DND-41 (cell line): ENCODE measurements at places on chromosomes 11 and 22.

DNA sequence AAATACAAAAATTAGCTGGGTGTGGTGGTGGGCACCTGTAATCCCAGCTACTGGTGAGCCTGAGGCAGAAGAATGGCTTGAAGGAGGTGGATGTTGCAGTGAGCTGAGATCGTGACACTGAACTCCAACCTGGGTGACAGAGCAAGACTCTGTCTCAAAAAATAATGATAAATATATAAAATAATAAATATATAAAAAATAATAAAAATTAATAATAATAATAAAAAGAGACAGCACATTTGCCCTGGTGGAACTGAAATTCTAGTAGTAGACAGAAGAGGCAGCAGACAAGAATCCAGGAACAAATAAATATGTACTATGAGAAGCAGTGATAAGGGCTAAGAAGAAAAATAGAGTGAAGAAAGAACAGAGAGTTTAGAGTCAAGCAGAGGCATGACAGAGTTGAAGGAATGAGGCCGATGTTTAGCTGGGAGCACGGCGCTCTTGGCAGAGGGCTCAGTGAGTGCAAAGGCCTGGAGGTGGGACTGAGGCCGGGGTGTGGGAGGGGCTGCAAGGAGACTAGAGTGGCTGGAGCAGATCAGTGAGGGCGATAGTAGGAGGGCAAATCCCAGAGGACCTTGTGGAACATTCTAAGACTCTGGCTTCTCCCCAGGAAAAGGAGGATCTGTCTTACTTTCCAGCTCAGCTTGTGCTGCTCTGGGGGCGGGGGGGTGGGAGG lies 410.3 kb downstream of the MN1 start:
- no peak for DNase-seq
- peaks cover 15% of the 10 kb centered on the region for H3K27me3 ChIP-seq
- no peak overlapping the region for H3K27ac ChIP-seq
- no peak overlapping the region for H3K4me3 ChIP-seq
- H3K36me3 ChIP-seq: no peaks in the 10 kb centered on the region

GRCh38 chr22:29765905-29766631 lies 739 bp downstream of the ZMAT5 start:
- no peaks in the 10 kb centered on the region for H3K27me3 ChIP-seq
- H3K27ac ChIP-seq: peak overlapping the region; percentile 93
- DNase-seq: peak; percentile 46
- H3K36me3 ChIP-seq: peaks cover 20% of the 10 kb centered on the region

DNA sequence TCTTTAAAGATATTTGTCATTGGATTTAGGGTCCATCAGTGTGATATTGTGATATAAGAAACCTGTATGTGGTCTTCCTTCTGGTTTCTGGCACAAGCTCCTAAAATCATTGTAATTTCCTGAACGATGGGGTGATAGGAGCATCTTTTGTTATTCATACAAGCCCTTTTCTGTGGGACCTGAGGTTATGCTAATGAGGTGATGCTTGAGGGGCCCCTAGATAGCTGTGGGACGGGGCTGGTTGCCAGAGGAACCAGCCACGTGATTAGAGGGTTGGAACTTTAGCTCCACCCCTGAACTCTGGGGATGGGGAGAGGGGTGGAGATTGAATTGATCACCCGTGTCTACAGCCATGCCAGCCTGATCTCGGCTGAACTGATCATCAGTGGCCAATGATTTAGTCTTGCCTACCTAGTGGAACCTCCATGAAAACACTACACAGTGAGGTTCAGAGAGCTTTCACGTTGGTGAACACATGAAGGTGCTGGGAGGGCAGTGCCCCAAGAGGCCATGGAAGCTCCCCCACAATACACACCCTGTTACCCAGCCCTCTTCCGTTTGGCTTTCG lies 62.8 kb downstream of the BCR start:
- peak; percentile 44 for DNase-seq
- no peak overlapping the region for H3K4me3 ChIP-seq
- no peaks in the 10 kb centered on the region for H3K36me3 ChIP-seq
- H3K27ac ChIP-seq: no peak overlapping the region
- H3K27me3 ChIP-seq: no peaks in the 10 kb centered on the region
- peaks cover 5% of the 10 kb centered on the region; the same call in 1 of the 2 replicates for H3K4me1 ChIP-seq

DNA sequence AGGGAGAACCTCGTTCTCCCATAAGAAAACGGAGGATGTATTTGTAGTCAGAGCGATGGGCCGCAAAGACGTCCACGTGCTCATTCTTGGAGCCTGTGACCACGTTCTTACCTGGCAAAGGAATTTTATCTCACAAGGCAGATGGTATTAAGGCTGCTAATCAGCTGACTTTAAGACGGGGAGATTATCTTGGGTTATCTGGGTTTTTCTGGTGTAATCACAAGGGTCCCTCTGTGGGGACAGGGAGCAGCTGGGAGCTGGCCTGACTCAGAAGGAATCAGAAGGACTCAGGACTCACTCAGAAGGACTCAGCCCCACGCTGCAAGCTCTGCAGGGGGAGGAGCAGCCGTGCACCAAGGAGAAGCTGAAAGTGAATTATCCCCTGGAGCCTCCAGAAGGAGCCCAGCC lies 7.5 kb upstream of the SIGIRR start:
- no peak overlapping the region for H3K27ac ChIP-seq
- no peak for DNase-seq
- no peaks in the 10 kb centered on the region for H3K36me3 ChIP-seq
- no peaks in the 10 kb centered on the region for H3K27me3 ChIP-seq
- H3K4me1 ChIP-seq: peaks cover under 1% of the 10 kb centered on the region; the same call in 1 of the 2 replicates
- no peak overlapping the region for H3K4me3 ChIP-seq

DNA sequence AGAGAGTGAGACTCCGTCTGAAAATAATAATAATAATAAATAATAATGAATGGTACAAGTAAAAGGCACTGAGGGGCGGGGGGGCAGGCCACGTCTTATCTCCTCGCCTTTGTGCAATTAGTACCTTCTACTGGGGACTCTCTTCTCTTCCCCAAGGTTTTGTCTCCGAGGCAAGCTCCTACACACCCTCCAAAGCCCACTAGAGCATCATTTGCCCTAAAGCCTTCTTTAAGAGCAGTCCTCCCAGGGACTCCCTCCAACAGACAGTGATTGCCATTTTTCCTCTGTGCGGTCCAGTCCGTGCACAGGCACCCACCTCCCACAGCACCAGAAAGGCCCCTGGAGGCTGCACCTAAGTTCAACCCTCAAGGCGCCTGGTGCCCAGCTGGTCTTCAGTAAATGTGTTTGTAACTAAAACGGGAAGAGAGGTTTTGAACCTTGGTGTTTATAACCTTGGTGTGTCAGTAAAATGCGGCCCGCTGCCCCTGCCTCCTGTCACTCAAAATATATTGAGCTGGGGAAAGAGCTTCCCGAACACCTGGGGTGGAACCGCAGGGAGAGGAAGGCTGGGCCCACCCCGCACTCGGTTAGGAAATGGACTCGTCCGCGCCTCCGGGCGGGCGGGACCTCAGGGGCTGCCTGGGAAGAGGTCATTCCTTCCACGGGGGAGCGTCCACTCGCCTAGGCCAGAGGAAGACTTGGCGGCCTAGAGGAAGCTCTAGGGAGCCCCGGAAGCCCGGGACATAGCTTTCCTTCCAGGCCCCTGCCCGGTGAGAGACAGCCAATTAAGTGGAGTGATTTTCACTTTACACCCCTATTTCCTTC lies 4.7 kb upstream of the KDELR3 start:
- peaks cover 14% of the 10 kb centered on the region for H3K4me1 ChIP-seq
- no peaks in the 10 kb centered on the region for H3K36me3 ChIP-seq
- H3K27ac ChIP-seq: no peak overlapping the region
- H3K27me3 ChIP-seq: peaks cover 63% of the 10 kb centered on the region
- H3K4me3 ChIP-seq: no peak overlapping the region

- H3K4me1 ChIP-seq: no peaks in the 10 kb centered on the region
- H3K27me3 ChIP-seq: no peaks in the 10 kb centered on the region
- no peak for DNase-seq
- no peak overlapping the region for H3K4me3 ChIP-seq
Measured at GRCh38 chr22:20062766-20063083, 17.3 kb upstream of the DGCR8 start.

- no peak overlapping the region for H3K27ac ChIP-seq
- H3K4me3 ChIP-seq: no peak overlapping the region
Measured at GRCh38 chr11:72788241-72788640, 5.6 kb downstream of the STARD10 start.

- no peaks in the 10 kb centered on the region for H3K4me1 ChIP-seq
- no peaks in the 10 kb centered on the region for H3K36me3 ChIP-seq
- no peaks in the 10 kb centered on the region for H3K27me3 ChIP-seq
- H3K27ac ChIP-seq: no peak overlapping the region
- DNase-seq: no peak
Measured at GRCh38 chr11:15673408-15673831, 558.7 kb downstream of the INSC start.

GRCh38 chr11:48032721-48033120 lies 52.4 kb downstream of the PTPRJ start:
- no peak overlapping the region for H3K4me3 ChIP-seq
- H3K27me3 ChIP-seq: no peaks in the 10 kb centered on the region
- no peak for DNase-seq
- H3K4me1 ChIP-seq: peaks cover 18% of the 10 kb centered on the region
- H3K27ac ChIP-seq: no peak overlapping the region
- H3K36me3 ChIP-seq: no peaks in the 10 kb centered on the region

- DNase-seq: no peak
- no peaks in the 10 kb centered on the region for H3K4me1 ChIP-seq
- H3K4me3 ChIP-seq: no peak overlapping the region
- no peaks in the 10 kb centered on the region for H3K36me3 ChIP-seq
- H3K27ac ChIP-seq: no peak overlapping the region
- H3K27me3 ChIP-seq: peaks cover 7% of the 10 kb centered on the region
Measured at GRCh38 chr11:7275133-7275532, 23.4 kb downstream of the SYT9 start.

DNA sequence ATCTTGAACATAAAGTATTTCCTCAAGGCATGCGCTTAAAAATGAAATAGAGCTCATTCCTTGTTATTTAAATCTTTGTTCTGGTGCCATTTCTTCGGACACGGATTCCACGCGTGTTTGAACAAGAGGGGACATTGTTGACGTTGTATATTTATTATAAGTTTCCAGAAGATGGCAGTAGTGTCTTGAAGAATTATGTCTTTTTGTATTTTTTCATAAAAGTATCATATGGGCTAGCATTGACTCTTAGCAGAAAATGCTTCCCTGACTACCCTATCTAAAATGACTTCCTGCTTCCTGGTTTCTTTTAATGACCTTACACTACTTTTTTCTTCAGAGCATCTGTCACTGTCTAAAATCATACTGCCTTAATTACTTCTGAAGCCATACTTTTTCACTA lies 20.4 kb downstream of the BIRC2 start:
- H3K27me3 ChIP-seq: no peaks in the 10 kb centered on the region
- no peak overlapping the region for H3K4me3 ChIP-seq
- H3K4me1 ChIP-seq: peaks cover 9% of the 10 kb centered on the region
- H3K36me3 ChIP-seq: peaks cover 49% of the 10 kb centered on the region
- no peak overlapping the region for H3K27ac ChIP-seq

DNA sequence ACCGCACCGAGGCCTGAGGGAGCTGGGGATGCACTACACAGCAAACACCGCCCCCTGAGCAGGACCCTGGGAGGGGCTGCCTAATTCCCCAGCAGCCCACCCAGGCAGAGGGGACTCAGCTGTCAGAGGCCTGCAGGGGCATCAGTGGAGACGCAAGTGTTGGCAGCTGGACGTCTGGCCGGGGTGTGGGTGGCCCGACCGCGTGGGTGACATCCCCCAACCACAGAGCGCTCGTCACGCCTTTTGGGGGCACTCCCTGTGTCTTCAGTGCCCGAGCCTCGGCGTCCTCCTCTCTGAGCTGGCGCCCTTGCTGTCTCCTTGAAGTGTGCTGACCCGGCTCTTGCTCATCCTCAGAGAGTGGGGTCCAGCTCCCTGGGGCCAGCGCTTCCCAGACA lies 150.2 kb downstream of the BRD1 start:
- no peaks in the 10 kb centered on the region for H3K36me3 ChIP-seq
- H3K27me3 ChIP-seq: peaks cover 13% of the 10 kb centered on the region
- H3K4me1 ChIP-seq: no peaks in the 10 kb centered on the region
- no peak overlapping the region for H3K27ac ChIP-seq
- H3K4me3 ChIP-seq: no peak overlapping the region
- DNase-seq: no peak

DNA sequence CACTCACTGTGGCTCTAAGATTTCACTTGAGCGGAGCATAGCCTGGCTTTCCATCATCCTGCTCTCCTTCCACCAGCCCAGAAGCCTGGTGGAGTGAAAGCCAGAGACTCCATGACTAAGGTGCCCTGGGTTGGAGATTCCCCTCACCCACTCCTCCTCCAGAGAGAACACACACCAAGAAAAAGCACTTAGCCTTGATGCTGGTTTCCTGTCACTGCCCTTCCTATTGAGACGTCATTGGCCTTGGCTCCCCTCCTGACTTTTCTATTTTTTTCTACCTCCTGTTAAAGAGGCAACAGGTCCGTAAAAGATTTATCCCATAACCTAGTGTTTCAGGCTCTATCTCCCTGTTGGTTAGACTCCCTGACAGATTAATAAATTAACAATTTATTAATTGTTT lies 38.5 kb upstream of the APLNR start:
- no peak overlapping the region for H3K27ac ChIP-seq
- H3K27me3 ChIP-seq: peaks cover 19% of the 10 kb centered on the region
- peaks cover 3% of the 10 kb centered on the region for H3K4me1 ChIP-seq
- no peaks in the 10 kb centered on the region for H3K36me3 ChIP-seq
- no peak overlapping the region for H3K4me3 ChIP-seq

DNA sequence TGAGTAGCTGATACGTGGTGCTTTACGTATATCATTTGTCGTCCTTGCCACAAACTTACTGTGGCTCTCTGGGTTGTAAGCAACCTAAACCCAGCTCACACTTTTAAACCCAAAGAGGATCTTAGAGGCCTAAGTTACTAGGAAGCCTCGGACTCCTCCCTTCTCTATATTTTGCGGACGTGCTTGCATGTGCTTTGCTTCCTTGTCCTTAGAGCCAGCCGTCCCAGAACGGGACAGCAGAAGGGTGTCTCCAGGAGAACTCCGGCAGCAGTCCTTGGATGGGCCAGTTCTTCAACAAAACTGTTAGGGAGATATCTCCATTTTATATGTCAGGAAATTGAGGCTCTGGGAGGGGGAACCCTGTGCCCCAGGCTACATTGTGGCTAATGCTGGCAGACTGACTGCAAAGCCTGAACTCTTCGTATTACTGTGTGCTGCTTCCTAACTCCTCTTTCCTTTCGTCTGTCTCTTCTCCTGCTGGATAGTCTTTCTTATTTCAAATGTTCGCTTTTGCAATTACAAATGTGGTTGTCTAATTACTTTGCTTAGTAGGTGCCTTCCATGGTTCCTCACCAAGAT lies 33.8 kb downstream of the TNRC6B start:
- no peak overlapping the region for H3K4me3 ChIP-seq
- no peak overlapping the region for H3K27ac ChIP-seq
- H3K27me3 ChIP-seq: no peaks in the 10 kb centered on the region
- no peak for DNase-seq

DNA sequence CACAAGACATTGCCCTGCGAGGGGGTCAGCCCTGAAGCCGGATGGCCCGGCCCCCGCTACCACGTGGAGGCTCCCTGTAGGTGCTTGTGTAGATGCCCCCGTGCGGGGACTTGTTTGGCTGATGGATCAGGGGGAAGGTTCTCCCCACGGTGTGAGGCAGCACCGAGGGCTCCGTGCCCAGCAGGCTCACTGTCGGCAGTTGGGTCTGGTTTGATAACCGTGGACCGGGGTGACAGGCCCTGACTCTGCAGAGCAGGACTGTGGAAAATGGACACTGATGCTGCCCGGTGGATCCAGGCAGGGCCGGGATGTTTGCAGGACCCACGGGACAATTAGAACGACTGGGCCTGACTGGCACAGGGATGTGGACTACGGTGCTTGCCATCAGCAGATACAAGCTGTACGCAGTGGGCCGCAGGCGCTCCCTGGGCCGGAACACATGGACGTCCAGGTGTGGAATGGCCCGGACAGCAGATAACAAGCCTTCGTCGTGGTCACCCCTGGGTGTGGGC lies 19.0 kb downstream of the KCNQ1 start:
- no peak overlapping the region for H3K27ac ChIP-seq
- no peaks in the 10 kb centered on the region for H3K36me3 ChIP-seq
- no peak overlapping the region for H3K4me3 ChIP-seq

- DNase-seq: no peak
- no peaks in the 10 kb centered on the region for H3K36me3 ChIP-seq
- no peak overlapping the region for H3K27ac ChIP-seq
- no peaks in the 10 kb centered on the region for H3K27me3 ChIP-seq
Measured at GRCh38 chr11:105642870-105643269, 33.0 kb downstream of the GRIA4 start.
